ENCODE measurements at places on chromosomes 1 and 21. TPM values are rescaled to one million over a fixed set of nuclear protein-coding genes. Genes with fewer than 3 reads are reported as not detected.

OR2W3 gene
- total RNA-seq: 1.0 TPM

OR10Z1 gene
- total RNA-seq: not detected

SHE gene
- total RNA-seq: not detected

PACC1 gene
- 11.4 TPM for total RNA-seq

LHX4 gene
- total RNA-seq: not detected

MTARC1 gene
- total RNA-seq: 0.52 TPM

SLC41A1 gene
- total RNA-seq: 35.3 TPM

CRB1 gene
- 0.36 TPM for total RNA-seq

SPRR1B gene
- not detected for total RNA-seq

ZNF687 gene
- 52.2 TPM for total RNA-seq

MAEL gene
- total RNA-seq: not detected

BROX gene
- total RNA-seq: 74.5 TPM

OR10J1 gene
- total RNA-seq: not detected

TIAM1 gene
- total RNA-seq: 32.3 TPM

SRSF11 gene
- 359 TPM for total RNA-seq

OLFML2B gene
- total RNA-seq: not detected

TAL1 gene
- 6.7 TPM for total RNA-seq

AQP10 gene
- not detected for total RNA-seq

OLFML3 gene
- not detected for total RNA-seq

GPR25 gene
- total RNA-seq: 2.7 TPM

RPS8 gene
- 848 TPM for total RNA-seq

CAMK2N1 gene
- 1.6 TPM for total RNA-seq

PRCC gene
- total RNA-seq: 92.4 TPM

NBPF6 gene
- not detected for total RNA-seq

PLA2G4A gene
- total RNA-seq: 0.45 TPM

CELA3B gene
- total RNA-seq: not detected

FMO5 gene
- 6.0 TPM for total RNA-seq

CLEC20A gene
- total RNA-seq: not detected

LRRC39 gene
- total RNA-seq: 3.2 TPM

COX20 gene
- 25.4 TPM for total RNA-seq

WNT2B gene
- total RNA-seq: 0.20 TPM

CR2 gene
- total RNA-seq: 0.19 TPM
